ENCODE measurements at places on chromosomes 2 and 18.

- no peak for DNase-seq
Observed at GRCh38 chr2:231288590-231288989, 90.2 kb downstream of the ARMC9 start.

- DNase-seq, result peak; percentile 37
Observed at GRCh38 chr2:28956415-28956826, 24.7 kb upstream of the TOGARAM2 start.

DNA sequence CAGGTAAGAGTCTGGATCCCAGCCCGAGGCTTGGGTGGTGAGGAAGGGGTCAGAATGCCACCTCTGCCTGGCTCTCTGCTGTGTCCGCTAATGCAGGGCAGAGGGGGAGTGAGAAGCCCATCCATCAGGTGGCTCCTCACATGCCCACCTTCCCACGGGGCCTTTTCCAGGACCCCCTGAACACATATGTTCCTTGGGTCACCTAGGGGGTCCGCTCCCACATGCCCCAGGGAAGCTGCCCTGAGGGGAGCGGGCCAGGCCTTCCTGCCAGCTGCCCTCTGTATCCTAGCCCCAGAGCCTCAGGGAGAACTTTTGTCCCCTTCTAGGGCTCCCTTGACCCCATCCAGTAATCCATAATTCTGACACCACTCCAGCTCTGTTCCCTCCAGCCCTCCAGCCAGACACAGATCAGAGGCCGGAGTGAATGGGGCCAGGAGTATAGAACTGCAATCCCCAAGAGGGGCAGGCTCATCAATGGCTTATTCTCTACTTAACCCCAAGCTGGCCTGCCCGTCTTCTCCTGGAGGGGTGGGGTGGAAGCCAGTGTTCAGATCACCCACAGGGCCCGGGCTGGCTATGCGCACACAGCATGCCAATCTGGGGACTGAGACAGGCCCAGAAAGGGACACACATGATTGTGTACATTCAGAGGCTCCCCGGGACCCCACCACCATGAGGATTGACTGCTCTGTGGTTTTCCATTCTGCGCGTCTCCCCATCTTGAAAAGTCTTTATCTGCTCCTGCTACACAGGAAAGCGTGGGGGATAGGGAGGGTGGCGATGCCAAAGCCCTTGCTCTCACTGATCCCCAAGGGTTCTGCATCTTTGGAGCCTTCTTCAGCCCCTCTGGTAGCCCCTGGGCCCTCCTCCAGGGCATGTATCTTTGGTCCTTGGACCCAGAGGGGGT, 1.1 kb downstream of the EMILIN1 start:
- DNase-seq, result no peak

GRCh38 chr2:194257095-194257494, 1399.9 kb upstream of the SLC39A10 start:
- no peak for DNase-seq

DNA sequence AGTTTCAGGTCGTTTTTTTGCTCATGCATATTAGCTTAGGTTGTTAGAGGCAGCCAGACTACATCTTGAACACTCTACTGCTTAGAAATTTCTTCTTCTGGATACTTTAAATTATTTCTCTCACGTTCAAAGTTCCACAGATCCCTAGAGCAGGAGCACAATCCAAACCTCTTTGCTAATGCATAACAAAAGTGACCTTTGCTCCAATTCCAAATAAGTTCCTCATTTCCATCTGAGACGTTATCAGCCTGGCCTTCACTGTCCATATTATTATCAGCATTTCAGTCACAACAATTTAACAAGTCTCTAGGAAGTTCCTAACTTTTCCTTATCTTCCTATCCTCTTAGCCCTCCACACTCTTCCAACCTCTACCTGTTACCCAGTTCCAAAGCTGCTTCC, 50.4 kb upstream of the ERMN start:
- DNase-seq, result no peak
